NCI-H524 treated with DMSO at 0.1 percent for 48 hours (cell line): ENCODE measurements at places on chromosomes 2 and 18.

- DNase-seq = no peak
These were observed 834.9 kb upstream of the SALL3 start for GRCh38 chr18:78144669-78145068.

DNA sequence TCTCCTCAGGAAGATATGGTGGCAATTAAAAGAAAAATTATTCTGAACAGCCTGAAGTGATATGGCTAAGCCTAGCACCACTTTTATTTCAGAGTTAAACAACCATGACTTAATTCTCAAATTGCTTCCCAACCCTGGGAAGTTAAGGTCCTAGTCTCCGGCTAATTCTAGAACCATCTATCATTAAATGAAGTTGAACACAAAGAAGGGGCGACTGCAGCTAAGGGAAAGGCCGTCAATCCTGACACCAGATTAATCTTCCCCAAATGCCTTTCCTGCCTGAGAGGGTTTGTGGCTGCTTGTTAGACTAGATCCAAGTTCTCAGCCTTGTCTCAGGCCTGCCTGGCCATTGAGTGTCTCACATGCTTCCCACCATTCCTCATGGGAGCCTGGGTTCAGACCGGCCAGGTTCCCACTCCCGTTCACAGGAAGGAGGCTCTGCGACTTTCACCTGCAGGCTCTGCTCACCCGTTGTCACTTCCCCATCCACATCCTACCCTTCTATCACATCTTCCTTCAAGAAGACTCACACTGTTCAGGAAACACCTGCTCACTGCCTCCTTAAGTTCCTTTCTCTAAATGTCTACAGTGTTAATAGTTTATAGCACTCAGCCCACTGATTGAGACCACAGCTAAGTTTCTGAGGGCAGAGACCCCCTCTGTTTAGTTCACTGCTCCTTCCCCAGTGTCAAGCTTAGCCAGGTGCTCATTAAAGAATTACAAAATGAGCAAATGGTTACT, 282.9 kb upstream of the REV1 start:
- DNase-seq = no peak

- no peak for DNase-seq
These were observed 496 bp downstream of the SUCLG1 start for GRCh38 chr2:84458551-84459017.

DNA sequence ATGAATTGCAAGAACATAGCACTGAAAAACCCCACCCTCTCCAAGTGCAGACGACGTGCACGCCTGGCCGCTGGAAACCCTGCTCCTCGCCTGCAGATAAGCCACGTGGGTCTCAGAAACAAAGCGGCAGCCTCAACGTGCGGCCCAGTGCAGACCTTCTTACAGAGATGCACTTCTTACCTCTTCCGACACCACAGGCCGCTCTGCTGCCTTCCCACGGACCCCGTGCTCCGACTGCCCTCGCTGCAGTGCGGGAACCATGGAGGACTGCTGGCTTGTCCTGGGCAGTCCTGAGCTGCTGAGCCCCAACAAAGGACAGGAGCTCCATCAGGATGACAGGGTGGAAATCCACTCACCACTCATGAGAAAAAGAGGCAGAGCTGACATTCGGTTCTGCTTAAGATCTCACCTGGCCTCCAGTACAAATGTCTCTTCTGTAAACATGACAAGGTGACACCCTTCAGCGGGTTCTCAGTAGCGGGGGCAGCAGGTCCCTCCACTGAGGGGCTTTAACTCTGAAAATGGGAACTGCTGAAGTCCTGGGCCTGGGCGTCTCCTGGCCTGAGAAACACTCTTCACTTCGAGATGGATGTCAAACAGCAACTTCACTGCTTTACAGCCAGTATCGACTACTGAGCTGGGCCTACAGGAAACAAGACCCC, 6.2 kb downstream of the COPS9 start:
- no peak for DNase-seq

GRCh38 chr2:148317598-148317997, 296.7 kb downstream of the MBD5 start:
- DNase-seq = no peak

- DNase-seq = no peak
These were observed 33.1 kb upstream of the RMDN2 start for GRCh38 chr2:37891846-37892435.

- no peak for DNase-seq
These were observed 132.1 kb downstream of the NFATC1 start for GRCh38 chr18:79527656-79528315.

DNA sequence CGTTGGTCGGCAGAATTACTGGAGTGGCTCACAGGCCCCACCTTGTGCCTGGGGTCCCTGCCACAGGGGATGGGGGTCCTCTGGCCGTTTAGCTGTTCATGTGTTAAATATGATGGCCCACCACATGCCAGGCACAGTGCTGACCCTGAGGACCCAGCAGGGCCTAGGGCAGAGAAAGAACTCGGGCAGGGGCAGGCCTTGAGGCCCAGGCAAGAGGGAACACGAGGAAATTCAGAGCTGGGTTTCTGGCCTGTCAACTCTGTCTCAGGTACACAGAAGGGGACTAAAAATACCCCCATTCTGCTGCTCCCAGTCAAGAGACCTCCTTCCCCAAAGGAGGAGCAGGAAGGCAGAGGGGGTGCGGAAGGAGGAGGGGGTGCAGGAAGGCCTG, 66.2 kb downstream of the DNMT3A start:
- no peak for DNase-seq

GRCh38 chr2:68829749-68830148, 41.4 kb downstream of the BMP10 start:
- no peak for DNase-seq

DNA sequence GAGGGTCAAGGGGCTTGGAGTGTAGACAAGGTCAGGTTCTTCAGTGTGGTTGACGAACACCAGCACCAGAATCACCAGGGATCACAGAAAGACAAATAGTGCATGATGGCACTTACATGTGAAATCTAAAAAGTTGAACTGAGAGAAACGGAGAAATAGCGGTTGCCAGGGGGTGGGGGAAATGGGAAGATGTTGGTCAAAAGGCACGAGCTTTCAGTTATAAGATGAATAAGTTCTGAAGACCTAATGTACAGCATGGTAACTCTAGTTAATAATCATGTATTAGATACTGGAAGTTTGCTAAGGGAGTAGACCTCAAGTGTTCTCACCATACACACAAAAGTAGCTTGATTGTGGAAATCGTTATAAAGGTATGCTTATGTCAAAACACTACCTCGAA, 43.7 kb upstream of the DARS1 start:
- no peak for DNase-seq

DNA sequence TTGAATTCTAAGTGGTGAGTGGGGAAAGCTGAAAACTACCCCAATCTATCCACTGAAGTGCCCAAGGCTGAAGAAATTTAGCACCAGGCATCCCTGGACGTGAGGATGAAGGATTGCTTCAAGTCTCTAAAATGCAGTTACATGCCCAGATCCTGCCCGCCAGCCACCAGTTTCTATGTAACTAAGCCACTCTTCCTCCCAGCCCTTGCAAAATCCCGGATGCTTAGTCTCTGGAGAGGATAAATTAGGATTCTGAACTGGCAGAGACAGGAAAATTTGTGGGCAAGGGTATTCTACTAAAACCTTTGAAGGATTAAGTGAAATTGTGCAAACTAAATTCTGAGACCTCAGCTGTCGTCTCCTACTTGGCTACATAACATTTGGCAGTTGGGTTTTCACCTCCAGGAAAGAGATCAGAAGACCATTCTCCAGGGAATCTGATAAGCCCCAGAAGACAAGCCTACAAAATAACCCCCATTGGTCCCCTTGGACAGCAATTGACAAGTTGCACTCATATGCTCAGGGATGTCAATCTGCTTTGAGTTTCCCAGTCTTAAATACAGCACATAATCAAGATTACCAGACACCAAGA, 93.9 kb upstream of the CD226 start:
- no peak for DNase-seq

DNA sequence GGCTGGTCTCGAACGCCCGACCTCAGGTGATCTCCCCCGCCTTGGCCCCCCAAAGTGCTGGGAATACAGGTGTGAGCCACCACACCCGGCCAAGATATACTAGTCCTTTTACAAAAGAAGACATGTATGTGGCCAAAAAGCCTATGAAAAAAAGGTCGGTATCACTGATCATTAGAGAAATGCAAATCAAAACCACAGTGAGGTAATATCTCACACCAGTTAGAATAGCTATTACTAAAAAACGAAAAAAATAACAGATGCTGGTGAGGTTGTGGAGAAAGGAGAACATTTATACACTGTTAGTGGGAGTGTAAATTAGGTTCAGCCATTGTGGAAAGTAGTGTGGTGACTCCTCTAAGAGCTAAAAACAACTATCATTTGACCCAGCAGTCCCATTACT, 26.4 kb downstream of the KLHL23 start:
- no peak for DNase-seq

- no peak for DNase-seq
These were observed 133.6 kb downstream of the PRPF40A start for GRCh38 chr2:152583512-152584229.

GRCh38 chr2:48369971-48370370, 160.0 kb upstream of the STON1 start:
- no peak for DNase-seq

DNA sequence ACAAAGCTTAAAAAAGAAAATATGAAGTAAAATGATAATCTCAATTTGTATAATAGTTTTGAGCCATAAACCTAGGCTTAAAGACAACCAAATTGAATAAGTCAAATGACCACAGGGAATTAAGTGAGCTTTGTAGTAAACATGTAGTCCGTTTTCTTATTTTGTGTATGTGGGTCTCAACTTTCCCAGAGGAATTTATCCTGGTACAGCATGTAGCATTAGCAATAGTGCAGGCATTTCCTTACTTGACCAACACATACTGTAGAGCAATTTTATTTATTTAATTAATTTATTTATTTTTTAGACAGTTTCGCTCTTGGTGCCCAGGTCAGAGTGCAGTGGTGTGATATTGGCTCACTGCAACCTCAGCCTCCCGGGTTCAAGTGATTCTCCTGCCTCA, 37.5 kb upstream of the MTCL1 start:
- DNase-seq = no peak

- no peak for DNase-seq
These were observed 276.7 kb downstream of the PLCL1 start for GRCh38 chr2:198080879-198081765.

DNA sequence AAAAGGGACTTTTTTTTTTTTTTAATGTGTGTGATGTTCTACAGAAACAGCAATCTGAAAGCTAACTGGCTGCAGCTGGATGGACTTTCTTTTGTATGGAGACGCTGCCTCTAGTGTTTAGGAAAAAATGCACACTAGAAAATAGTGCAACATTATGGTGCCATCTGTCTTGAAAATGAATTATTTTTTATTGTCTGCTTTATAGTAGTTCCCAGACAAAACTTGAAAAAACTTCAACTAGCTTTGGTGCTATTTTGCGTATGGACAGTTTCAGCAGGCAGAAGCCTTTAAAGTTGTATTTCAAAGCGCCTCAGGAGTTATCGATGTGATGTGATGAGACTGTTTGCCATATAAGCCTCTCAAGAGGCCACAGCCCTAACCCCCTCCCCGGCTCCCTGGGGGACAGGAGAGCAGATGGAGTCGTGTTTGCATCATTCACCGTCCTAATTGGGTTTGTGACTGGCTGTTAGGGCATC, 86.9 kb downstream of the LTBP1 start:
- peak; percentile 65 for DNase-seq

DNA sequence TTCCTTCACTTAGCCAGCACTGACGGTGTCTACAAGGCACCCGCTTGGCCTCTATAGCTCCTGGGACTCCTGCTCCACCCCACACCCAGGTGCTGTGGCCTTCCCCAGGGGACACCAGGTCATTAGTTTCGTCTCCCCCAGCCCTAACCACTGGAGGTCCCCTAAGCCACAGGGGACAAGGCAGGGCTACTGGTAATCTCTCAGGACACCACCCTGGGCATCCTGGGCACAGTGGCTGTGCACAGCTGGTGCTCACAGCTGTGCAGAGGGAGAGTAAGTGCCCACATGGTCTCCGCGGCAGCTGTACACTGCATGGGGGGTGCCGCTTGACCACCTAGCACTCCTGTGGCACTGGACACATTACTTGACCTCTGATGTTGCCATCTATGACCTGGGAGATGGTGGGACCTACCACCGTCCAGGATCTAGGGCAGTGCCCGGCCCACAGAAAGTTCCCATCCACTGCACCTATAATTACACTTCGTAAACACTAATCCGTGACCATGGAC, 134.0 kb downstream of the HDAC4 start:
- no peak for DNase-seq

DNA sequence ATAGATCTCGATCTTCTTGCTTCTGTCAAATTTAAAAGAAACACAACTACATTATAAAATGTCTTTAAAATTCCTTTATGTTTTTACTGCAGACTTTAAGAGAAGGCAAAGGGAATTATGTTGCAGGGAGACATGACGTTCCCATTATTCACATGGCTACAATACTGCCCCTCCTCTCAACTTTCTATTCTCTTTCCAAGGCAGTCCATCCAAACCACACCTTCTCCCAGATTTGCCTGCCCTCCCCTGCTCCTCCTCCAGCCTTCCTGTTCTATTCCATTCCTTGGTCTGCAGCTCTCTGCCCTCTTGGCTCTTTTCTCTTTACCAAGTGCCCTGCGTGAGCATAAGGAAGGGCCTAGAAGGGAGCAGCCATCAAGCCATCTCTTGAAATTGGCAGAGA, 61.3 kb downstream of the NABP1 start:
- DNase-seq = no peak

GRCh38 chr2:201258666-201259615, 1.4 kb upstream of the CASP8 start:
- DNase-seq = no peak

GRCh38 chr2:164014068-164014731, 278.4 kb upstream of the FIGN start:
- no peak for DNase-seq

DNA sequence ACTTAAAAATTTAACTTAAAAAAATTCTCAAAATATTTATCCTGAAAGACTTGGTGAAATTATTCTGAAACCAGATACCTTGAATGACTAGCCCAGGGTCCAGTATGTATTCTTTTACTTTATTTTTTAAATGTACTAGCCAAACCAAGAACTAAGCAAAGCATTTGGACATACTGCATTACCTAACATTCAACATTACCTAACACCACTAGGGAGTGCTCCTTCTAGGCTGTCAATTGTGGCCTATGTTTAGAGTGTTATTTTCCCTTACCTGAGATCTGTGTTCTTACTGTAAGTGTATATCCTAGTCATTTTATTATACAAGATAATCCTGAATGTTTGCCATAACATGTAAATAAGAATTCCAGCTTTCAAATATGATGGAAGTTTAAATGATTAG, 496.6 kb downstream of the PTPRM start:
- DNase-seq = no peak

- no peak for DNase-seq
These were observed 614.6 kb upstream of the SOX11 start for GRCh38 chr2:5077479-5078089.

DNA sequence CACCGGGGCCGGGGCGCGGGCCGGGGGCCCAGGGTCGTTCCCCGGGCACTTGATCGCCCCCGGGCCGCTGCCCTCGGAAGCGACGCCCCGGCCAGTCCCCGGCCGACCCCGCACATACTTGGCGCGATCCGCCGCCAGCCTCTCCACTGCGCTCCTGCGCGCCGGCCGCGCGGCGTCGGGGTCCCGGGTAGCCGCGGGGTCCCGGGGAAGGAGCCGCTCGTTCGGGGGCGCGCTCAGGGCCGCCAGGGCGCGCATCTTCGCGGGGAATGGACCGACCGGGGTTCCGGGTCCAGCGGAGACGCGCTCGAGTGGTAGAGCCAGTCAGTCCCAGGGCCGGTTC, 204 bp downstream of the FAM110C start:
- DNase-seq = no peak

- DNase-seq = no peak
These were observed 25.8 kb downstream of the LDAH start for GRCh38 chr2:20797096-20797495.
